CD4-positive, alpha-beta T cell treated with Interferon alpha-2 for 1 hour (primary cell): ENCODE measurements at places on chromosomes 16 and 17.

GRCh38 chr17:74898376-74898946 lies 5.0 kb upstream of the FADS6 start:
- no peak for DNase-seq

DNA sequence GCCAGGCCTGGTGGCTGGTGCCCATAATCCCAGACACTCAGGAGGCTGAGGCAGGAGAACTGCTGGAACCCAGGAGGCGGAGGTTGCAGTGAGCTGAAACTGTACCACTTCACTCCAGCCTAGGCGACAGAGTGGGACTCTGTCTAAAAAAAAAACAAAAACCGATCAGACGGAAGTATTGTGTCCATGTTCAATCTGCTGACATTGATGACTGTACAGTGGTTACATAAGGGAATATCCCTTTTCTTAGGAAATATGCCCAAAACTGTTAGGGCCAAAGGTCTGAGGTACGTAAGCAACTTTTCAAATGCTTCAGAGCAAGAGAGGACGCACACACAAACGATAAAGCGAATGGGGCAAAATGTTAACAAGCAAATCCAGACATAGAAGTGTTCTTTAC lies 69.8 kb upstream of the DNAH17 start:
- no peak for DNase-seq

DNA sequence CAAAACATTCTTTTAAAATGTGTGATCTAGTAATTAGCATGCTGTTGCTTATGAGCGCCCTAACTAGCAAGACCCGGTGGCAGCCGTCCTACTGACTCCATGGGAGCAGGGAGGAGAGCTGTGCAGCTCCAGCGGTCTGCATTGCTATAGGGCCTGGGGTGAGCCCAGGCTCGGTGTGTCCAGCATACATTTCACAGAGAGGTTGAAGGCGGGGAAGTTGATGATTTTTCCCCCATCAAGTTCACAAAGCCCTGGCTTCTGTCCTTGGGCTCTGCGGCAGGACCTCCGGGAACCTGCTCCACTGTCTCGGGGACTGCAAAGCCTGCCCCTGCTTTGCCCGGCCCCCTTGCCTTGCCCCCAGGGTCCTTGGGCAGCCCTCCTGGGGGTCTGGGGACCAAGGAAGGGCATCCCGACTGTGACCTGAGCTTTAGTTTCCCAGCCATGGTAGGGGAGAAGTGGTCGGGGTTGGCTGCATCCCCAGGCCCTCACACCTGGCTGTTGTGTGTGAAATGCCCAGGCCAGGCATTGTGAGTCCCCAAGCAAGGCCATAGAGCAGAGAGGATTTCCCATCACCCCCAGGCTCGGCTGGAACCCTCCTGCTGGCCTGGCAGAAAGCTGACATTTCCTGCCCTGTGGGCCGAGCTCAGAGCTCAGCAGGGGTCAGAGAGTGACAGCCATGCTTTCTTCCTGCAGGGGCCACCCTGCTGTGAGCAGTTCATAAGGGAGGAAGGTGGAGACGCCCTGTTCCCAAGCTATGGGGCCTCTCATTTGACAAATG lies 24.8 kb downstream of the KCNJ12 start:
- no peak for DNase-seq

DNA sequence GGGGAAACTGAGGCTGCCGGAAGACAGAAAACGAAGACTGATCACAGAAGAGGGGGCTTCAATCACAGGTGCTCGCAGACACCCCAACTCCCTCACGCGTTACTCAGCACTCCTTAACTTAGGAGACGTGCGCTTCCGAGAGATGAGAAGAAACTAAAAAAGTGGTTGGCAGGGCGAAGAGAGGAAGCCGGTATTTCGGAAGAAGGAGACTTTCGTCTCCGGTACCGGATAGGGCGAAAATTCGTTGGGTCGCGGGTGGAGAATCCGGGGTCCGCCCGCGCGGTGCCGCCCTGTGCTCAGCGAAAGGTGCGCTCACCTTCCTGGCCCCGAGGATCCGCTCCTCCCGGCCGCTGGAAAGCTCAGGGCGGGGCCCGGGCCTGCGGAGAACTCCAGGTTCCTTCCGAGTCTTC lies 917 bp upstream of the TBX2 start:
- DNase-seq, result no peak

DNA sequence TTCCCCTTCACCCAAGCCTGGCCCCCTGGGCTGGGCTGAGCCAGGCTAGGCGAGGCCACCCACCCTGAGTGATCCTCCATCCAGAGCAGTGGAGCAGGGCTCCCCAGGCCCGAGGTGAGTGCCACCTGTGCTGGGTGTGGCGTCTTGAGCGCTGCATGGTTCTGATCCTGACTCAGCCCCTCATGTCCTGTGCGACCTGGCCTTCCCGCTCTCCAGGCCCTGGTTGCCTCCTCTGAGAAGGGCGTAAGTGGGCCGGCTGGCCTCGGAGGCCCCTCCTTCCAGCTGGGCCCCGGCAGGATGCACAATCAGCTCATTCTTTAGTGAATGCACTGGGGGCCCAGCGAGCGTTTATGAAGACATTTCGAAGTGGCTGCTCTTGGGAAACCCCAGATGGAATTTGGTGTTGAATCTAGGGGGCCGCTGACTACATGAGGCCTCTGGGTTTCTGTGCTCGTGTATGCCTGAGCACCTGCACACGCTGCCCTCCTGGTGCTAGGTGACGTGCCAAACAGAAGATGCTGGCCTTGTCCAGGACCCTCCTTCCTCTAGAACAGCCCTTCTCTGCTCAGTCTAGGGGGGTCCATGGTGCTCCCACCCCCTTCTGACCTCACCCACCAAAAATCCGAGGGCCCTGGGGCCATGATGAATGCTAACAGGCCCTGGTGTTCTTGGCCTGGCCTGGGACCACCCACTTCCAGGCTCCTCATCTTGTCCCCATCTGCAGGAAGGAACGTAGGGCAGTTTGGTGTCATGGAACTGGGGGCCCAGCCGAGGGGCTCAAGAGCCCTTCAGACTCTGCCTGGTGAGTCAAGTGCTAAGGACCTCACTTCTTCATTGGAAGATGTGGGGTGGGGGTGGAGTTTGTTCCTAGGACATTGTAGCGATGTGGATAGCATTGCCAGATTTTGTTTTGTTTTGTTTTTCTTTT lies 3.6 kb upstream of the TMEM92 start:
- DNase-seq, result no peak

DNA sequence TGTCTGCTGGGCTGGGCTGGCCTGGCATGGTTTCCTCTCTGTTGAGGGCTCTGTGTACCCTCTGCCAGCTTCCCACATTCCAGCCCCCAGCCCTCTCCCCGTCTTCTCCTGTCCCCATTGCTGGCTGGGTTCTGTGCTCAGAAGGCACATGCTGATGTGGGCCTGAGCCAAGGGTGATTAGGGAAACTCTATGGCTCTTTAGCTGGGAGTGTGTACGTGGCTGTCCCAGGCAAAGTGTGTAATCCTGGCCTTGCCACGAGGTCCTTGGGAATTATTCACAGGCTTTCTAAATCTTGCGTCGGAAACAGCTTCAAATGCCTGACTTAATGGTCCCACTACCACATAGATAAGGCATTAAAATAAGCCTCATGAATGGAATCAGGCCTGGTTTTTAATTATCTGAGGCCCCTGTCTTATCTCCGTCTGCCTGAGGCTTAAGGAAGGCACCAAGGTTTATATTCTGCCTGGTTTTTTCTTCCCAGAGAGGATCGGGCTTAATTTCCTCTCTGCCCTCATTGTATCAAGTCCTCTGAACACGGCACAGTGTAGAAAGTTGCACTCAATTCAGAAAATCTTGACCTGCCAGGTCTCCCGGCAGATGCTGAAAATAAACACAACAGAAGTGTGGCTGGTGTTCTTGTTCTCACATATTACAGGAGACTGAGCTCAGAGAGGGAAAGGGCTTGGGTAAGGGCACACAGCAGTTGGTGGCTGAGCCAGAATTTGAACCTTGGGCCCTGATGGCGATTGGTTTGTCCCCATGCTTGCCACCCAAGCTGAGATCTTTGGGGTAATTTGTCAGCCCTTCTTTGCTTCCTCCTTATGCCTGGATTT lies 52.9 kb upstream of the LGALS9 start:
- DNase-seq, result no peak

- DNase-seq, result no peak
Observed at GRCh38 chr17:66386498-66387351, 84.3 kb downstream of the PRKCA start.

GRCh38 chr16:80300456-80300855 lies 240.3 kb upstream of the DYNLRB2 start:
- DNase-seq, result no peak

- DNase-seq, result no peak
Observed at GRCh38 chr16:10812312-10813098, 6.1 kb downstream of the TVP23A start.

GRCh38 chr17:8371786-8372185 lies 4.7 kb downstream of the KRABD2 start:
- no peak for DNase-seq

GRCh38 chr16:624526-625070 lies 6.2 kb upstream of the WFIKKN1 start:
- no peak for DNase-seq

- DNase-seq, result no peak
Observed at GRCh38 chr16:82136956-82137821, 32.8 kb downstream of the MPHOSPH6 start.

DNA sequence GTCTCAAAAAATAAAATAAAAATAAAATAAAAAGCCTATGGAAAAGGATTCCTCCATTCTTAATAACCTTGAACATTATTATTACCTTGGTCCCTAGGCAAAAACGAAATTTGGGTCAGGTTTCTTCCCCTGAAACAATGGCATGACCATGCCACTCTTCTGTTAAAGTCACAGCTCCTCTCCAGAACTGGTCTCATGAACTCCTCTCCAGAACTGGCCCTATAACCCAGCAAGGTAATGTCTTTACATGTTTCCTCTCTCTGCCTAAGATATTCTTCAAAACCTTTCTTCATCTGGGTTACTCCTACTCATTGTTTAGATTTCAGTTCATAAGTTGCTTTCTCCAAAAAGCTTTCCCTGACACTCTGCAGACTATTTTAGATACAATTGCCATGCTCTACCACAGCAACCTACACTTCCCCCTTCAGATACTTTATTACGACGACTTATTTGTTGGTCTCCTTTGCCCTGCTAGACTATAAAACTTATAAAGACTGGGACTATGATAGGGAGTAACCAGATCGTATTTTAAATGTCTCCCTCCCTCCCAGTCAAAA lies 13.5 kb downstream of the TRIM37 start:
- DNase-seq, result no peak
